ENCODE measurements at places on chromosomes 13 and 19.

- DNase-seq: no peak
Observed at GRCh38 chr13:21834521-21834920, 163.6 kb downstream of the FGF9 start.

DNA sequence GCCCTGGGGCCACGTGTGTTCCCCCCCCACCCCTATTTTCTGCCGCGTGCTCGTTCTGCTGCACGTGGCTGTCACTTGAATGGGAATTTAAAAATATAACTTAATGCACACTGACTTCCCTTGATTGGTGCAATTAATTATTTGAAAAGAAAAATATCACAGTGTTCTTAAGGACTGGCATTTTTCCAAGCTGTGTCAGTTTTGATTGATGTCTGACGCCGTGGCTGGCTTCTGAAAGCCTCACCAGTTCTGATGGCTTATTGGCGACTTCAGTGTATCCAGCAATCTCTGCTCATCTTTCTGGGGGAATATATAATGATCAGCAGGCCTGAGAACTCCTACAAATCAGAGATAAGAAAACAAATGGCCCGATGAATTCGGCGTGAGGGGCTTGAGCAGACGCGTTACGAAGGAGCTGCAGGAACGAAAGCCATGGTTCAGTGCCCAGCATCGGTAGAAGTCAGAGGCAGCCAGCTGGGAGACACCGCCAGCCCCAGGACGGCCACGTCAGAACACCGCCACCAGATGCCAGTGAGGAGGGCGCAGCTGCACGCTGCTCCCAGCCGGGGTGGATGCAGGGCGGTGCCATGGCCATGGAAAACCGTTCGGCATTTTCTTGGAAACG is 111.2 kb downstream of the KDM4B start:
- DNase-seq: no peak

DNA sequence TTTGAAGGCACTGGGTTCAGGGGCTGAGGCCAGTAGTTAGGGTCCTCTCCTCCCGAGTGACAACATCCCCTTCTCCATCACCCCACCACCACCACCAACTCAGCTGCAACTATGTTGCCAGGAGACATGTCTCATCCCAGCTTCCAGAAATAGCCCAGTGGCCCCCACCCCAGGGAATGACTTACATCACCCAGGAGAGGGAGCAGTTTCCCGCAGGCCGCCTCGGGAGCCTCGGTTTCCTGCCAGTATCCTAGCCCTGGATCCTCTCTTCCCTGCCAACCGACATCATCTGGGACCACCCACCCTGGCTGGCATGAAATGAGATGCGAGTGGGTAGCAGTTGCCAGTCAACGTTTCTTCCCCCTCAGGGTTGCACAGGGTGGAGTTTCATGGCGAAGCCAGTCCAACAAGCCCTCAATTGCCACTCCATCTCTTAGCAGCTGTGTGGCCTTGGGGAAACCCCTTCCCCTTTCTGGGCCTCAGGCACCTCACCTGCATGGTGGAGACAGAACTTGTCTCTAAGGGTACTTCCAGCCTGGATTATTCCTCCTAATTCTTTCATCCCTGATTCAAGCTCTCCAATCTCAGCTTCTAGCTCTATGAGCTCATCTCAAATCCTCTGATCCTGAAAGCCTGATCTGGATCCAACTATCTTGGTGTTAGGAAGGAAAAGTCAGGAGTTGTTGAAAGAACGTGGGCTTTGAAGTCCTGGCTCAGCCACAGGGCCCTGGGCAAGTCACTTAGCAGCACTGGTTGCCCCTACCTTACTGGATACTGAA is 3.9 kb upstream of the GSK3A start:
- DNase-seq: no peak

GRCh38 chr13:108408672-108409071 is 139.2 kb downstream of the TNFSF13B start:
- no peak for DNase-seq

DNA sequence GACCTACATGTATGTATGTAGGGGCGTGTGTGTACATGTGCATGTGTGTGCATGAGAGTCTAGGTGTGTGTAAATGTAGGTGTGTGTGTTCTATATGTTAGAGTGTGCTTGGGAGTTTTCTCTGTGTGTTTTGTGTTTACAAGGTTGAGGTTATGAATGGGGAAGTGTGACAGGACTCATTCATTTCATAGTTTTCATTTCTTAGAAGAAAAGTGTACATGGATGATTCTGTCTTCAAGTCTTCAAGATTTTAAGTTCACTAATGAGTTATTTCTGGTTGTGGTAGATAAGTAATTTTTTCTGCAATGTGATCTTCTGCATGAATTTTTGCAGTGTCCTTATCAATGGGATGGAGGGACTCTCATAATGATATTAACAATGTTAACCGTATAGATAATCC is 118.2 kb upstream of the SLC10A2 start:
- DNase-seq: no peak

- no peak for DNase-seq
Observed at GRCh38 chr19:45973553-45974338, at the start of gene NOVA2. NOVA2 (minus strand) TSS chr19:45973865; CDS start chr19:45973351, 514 bp downstream.

- DNase-seq: no peak
Observed at GRCh38 chr13:20393273-20394168, 132.1 kb downstream of the CRYL1 start.

- no peak for DNase-seq
Observed at GRCh38 chr13:65597839-65598818, 1632.0 kb downstream of the PCDH9 start.
